ENCODE measurements at places on chromosomes 2 and 18. TPM values are rescaled to one million over a fixed set of nuclear protein-coding genes. Genes with fewer than 3 reads are reported as not detected.

DNA sequence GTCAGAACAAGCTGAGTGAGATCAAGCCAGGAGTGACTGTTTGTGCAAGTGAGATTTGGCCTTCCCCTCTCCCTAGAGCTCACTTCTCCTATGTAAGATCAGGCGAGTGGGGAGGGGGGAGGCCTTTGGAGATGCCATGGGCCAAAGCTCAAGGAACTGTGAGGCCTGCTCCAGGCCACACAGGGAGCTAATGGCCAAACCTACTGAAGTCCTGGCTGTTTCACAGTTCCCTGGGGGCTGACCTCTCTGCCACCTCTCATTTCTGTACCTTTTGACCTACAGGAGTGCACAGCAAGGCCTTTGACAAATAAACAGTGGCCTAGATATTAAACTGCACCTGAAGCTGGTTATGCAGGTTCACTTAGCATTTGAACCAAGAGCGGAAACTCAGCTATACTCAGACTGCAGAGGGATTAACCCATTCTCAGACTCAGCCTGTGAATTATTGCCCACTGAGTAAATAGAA, 235.0 kb upstream of the NT5C1B start:
- peak; percentile 96 for DNase-seq
- no peaks in the 10 kb centered on the region for H3K36me3 ChIP-seq
- no peak overlapping the region for H3K4me3 ChIP-seq
- H3K4me1 ChIP-seq, result peaks cover 63% of the 10 kb centered on the region
- H3K27ac ChIP-seq, result peak overlapping the region; percentile 57

DNA sequence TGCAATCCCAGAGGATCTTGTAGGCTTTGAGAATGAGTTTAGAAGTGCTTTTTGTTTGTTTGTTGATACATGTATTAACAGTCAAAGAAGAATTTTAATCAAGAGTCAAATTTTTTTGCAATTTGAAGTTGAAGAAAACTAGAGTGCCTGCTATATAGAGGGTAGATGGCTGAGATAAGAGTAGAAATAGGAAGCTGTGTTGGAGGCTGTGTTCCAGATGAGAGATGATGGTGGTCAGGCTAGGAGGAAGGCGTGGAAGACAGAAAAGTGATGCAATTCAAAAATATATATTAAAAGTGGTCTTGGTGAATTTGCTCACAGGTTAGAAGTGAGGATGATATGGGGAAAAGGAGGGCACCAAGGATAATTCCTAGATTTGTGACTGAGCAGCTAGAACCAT, 978.3 kb downstream of the BCL11A start:
- H3K4me3 ChIP-seq, result no peak overlapping the region
- no peaks in the 10 kb centered on the region for H3K36me3 ChIP-seq
- no peaks in the 10 kb centered on the region for H3K4me1 ChIP-seq
- no peak for DNase-seq
- H3K27me3 ChIP-seq, result no peaks in the 10 kb centered on the region

DNA sequence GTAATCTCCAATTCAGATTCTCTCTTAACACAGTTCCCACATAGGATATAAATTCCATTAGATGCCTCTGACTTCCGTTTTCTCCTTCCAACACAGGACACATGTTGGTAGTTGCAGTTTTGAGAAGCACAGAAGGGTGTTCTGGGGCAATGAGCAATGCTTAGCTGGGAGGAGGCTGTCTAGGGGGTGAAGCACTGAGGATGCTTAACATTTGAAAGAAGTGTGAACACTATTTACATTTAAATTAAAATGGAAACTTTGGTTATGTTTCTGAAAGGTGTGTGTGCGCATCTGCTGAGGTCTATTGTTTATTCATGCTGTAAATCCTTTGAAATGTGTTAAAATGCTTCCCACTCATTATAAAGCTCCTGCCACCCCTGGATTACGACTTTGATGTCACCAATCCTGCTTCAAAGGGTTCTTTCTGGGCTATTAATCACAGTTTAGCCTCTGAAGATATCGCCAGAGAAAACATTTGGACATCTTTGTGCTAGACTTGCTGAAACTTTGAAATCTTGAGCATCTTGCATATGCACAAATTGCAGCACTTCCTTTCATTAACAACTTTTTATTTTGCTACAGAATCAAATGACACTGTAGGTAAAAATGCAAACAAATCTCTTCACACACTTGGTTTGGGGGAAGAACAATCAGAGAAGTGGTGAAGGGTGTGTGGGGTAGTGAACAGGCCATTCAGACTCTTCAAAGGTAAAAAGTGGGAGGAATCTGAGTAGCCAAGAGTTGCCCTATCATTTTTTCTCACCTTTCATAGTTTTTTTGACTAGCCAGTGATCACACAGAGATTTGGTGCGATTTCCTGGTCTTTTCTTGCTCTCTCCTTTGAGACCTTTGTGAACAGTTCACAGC, 258.4 kb downstream of the MYO3B start:
- no peak overlapping the region for H3K4me3 ChIP-seq
- H3K36me3 ChIP-seq, result no peaks in the 10 kb centered on the region
- H3K27me3 ChIP-seq, result no peaks in the 10 kb centered on the region
- H3K4me1 ChIP-seq, result peaks cover 5% of the 10 kb centered on the region
- no peak overlapping the region for H3K27ac ChIP-seq
- no peak for DNase-seq

- no peaks in the 10 kb centered on the region for H3K36me3 ChIP-seq
- no peak overlapping the region for H3K27ac ChIP-seq
- no peaks in the 10 kb centered on the region for H3K27me3 ChIP-seq
- no peaks in the 10 kb centered on the region for H3K4me1 ChIP-seq
- DNase-seq, result no peak
- H3K4me3 ChIP-seq, result no peak overlapping the region
Observed at GRCh38 chr18:33666915-33667314, 88.9 kb downstream of the ASXL3 start.

DNA sequence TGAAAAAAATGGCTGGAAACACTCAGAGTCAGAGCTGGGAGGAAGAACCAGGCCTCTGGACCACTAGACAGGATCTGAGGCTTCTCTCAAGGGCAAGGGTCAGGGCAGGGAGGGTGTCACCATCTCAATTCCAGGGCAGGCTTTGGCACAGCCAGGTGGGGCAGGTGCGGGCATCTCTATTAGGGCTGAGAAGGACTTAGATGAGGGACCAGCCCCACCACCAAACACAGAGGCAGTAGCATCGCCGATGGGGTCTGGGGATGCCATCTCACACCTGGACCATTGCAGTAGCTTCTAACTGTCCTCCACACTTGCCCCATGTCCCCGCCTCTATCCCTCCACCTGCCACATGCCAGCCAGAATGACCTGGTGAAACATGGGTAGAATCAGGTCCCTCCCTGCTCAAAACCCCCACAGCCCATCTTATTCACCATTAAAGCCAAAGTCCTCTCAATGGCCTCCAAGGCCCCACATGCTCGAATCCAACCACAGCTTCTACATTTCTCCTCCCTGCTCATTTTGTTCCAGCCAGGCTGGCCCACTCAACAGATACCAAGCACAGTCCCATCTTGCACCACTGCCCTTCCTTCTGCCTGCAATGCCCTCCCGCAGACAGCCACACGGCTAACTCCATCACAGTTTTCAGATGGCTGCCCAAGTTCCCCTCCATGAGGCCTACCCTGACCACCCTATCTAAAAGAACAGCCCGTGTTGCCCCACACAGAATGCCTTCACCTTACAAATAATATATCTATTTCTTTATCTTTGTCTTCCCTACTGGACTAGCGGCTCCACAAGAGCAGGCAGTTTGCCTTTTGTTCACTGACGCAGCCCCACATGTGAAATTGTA, 177.4 kb downstream of the SMAD2 start:
- H3K4me1 ChIP-seq, result no peaks in the 10 kb centered on the region
- no peak for DNase-seq
- H3K27me3 ChIP-seq, result peaks cover 17% of the 10 kb centered on the region
- H3K4me3 ChIP-seq, result no peak overlapping the region
- H3K27ac ChIP-seq, result no peak overlapping the region
- H3K36me3 ChIP-seq, result no peaks in the 10 kb centered on the region

DNA sequence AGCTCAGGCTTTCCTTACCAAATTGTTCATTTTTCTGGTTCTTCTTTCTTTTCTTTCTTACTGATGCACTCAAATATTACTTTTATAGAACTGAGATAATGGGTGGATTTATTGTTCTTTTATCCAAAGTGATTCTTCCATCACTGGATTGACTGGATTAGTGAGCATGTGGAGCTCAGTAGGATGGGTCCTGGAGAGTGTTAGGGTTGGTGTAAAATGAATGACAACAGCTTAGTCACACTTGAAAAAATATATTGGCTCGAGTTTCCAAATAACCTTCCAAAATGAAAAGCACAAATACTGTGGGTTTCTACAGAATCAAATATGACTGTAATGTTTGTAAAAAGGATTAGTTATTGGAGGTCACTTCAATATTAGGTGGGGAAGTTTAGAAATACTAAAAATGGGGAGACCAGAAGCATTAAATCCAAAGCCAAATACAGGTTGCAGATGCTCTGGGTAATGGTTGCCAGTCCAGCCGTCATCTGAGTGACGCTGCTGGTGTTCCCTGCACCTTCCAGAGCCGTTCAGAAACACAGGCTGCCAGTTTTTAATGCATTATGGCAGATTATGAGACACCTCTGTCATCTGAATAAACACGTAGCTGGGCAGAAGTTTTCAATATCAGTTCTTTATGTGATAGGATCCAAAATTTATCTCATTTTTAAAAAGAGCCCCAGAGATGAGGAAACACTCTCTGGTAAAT, 294.8 kb upstream of the NRP2 start:
- DNase-seq, result no peak
- no peak overlapping the region for H3K27ac ChIP-seq
- no peak overlapping the region for H3K4me3 ChIP-seq
- no peaks in the 10 kb centered on the region for H3K4me1 ChIP-seq
- H3K27me3 ChIP-seq, result no peaks in the 10 kb centered on the region

DNA sequence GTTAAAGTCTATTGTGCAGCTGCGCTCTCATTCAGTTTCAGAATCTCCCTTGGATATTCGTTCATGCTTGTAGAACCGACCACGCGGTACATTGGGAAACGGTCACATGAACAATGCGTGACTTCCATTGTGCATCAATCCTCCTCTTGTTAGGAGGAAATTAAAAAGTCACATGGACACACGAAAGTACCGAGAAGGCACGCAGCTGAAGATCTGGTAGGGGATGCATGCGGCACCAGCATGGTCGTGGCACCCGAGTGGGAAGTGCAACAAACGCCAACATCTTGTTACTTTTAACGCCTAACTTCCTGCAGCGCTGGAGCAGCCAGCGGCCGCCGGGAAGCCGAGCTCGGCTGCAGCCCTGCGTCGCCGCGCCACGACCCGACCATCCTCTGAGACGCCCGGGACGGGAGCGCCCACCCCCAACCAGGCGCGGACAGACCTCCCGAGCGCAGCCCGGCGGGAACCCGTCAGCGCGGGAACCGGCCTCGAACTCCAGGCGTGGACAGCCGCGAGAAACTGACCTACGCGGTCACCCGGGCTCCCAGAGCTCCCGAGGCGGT, 412 bp downstream of the OSBPL1A start:
- peak overlapping the region; percentile 71 for H3K4me3 ChIP-seq
- peak; percentile 16 for DNase-seq
- no peak overlapping the region for H3K27ac ChIP-seq
- no peaks in the 10 kb centered on the region for H3K36me3 ChIP-seq
- peaks cover 9% of the 10 kb centered on the region for H3K4me1 ChIP-seq
- H3K27me3 ChIP-seq, result no peaks in the 10 kb centered on the region

DNA sequence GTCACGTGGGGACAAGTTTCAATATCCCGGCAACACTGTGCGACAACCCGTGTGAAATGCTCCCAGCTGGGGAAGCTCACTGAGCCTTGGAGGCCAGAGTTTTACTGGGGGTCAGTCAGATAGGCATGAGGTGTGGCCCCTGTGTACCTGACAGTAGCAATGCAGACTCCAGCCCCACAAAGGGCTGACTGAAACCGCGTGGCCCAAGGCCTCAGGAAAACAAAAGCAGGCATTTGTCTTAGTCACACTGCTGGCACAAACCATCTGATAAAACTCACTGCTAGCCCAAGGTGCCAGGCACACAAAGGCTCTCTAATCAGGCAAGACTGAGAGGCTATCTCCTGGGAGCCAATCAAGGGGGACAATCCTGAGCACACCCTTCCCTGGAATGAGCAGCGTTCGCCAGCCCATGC, 786.6 kb upstream of the RAB6C start:
- H3K36me3 ChIP-seq, result no peaks in the 10 kb centered on the region
- H3K4me3 ChIP-seq, result no peak overlapping the region
- H3K27me3 ChIP-seq, result peaks cover 15% of the 10 kb centered on the region
- H3K27ac ChIP-seq, result no peak overlapping the region
- DNase-seq, result no peak

- no peaks in the 10 kb centered on the region for H3K27me3 ChIP-seq
- DNase-seq, result no peak
- H3K36me3 ChIP-seq, result no peaks in the 10 kb centered on the region
- H3K4me1 ChIP-seq, result peaks cover 16% of the 10 kb centered on the region
- no peak overlapping the region for H3K27ac ChIP-seq
- peak overlapping the region; percentile 56 for H3K4me3 ChIP-seq
Observed at GRCh38 chr2:239399433-239399920, 1.3 kb downstream of the HDAC4 start.

- no peaks in the 10 kb centered on the region for H3K27me3 ChIP-seq
- no peaks in the 10 kb centered on the region for H3K36me3 ChIP-seq
- H3K4me3 ChIP-seq, result no peak overlapping the region
- H3K27ac ChIP-seq, result peak overlapping the region; percentile 72
Observed at GRCh38 chr18:2515908-2516625, 55.2 kb downstream of the METTL4 start.

- H3K4me3 ChIP-seq, result no peak overlapping the region
- no peak overlapping the region for H3K27ac ChIP-seq
- no peaks in the 10 kb centered on the region for H3K4me1 ChIP-seq
- no peak for DNase-seq
- H3K27me3 ChIP-seq, result no peaks in the 10 kb centered on the region
- H3K36me3 ChIP-seq, result no peaks in the 10 kb centered on the region
Observed at GRCh38 chr2:186714611-186715010, 20.8 kb downstream of the FAM171B start.

The ELAC1 gene
- total RNA-seq, result 5.2 TPM

The ECEL1 gene
- total RNA-seq, result not detected

The C2orf74 gene
- total RNA-seq, result 19.2 TPM

The ARL4C gene
- total RNA-seq, result 51.3 TPM

The AGXT gene
- not detected for total RNA-seq

The ACSL3 gene
- 300 TPM for total RNA-seq
